PC-3 (cell line): ENCODE measurements at places on chromosomes 5 and 9. TPM values are rescaled to one million over a fixed set of nuclear protein-coding genes. Genes with fewer than 3 reads are reported as not detected.

Gene IFNA13
- total RNA-seq = not detected in 2 replicates

Gene CDH6
- 1.8 and 1.9 TPM in 2 replicates for total RNA-seq

Gene FSD1L
- total RNA-seq = 1.7 and 2.1 TPM in 2 replicates

Gene CCIN
- 0.22 and 0.46 TPM in 2 replicates for total RNA-seq

Gene TEX53
- not detected in 2 replicates for total RNA-seq

Gene IL5
- total RNA-seq = not detected in 2 replicates

Gene PCDHB6
- not detected in 2 replicates for total RNA-seq

Gene WNK2
- 11.7 and 15.5 TPM in 2 replicates for total RNA-seq

Gene FBP1
- total RNA-seq = 40.4 and 48.1 TPM in 2 replicates

- no peak for DNase-seq
Observed at GRCh38 chr9:114037961-114038723, 40.0 kb downstream of the AMBP start.

DNA sequence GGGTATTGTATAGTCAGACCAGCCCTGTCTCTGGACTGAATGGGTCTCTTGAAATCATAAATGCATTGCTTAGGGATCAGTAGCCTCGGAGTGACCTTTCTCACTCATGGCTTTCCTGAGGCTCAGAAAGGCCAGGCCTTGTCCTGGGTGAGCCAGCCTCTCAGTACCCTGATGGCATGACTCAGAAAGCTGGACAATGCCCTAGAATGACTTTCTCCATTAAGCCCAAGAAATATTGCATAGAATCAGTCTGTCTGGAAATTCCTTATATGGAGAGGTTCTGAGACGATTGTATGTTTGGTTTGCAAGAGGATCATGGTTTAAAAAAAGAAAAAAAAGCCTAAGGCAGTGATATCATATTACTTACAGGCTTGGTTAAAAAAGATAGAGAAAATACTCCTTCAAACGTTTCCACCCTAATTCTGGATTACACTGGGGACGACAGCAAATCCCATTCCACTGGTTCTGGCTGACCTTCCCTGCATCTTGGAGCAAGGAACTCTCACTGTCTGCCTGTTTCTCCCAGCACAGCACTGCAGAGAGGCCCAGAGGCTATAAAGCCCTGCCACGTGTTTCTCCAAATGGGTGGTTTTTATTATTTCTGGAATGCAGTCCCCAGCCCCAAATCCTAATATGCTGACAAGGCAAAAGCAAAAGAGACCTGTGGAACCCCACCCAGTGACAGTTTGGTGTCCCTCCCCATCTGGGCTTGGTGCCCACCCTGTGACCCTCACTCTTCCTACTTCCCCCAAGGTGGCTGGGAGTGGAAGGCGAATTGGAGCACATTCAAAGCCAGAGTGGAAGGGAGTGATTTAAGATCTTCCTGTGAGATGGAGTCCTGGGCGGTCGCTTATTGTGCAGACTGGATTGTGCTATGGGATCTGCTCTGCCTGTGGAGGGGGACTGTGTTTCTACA is 34.4 kb downstream of the MAP1B start:
- DNase-seq = peak; percentile 78

DNA sequence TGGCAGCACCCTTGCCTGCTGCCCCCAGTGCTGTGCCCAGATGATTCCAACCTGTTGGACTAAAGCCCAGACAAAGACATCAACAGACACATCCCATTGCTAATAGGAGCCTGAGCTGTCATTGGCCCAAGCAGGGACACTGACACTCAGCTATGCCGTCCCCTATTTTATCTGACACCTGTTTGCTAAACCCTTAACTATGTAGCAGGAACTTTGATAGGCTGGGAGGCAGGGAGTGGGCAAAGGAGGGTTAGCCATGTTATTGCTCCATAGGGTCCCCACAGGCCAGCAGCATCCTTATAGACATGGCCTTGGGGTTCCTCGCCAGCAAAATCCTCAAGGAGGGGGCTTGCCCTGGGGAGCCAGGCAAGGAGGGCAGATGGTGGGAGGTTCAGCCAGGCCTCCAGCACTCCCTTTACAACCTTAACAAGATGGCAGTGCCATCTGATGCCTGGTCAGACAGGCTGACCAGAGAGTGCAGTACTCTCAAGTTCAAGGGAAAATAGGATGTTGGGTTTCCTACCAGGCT is 50.4 kb upstream of the CDKN2AIPNL start:
- no peak for DNase-seq

- DNase-seq = no peak
Observed at GRCh38 chr5:135602882-135603721, 24.3 kb upstream of the CXCL14 start.

DNA sequence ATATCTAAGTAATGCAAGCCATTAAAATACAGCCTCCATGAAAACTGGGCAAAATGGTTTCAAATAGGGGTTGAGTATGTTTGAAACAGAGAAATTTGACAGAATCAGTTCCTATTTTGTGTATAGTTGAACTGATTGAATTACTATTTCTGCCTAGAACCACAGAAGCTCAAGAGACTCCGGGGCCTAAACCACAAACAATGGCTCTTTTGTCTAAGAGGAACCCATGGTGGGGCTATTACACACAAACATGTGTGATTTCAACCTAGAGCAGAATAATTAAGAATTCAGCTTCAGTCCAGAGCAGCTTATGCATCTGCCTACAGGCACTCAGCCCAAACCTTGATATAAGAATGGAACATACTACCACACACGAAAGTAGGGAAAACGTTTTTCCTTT is 171.2 kb upstream of the MPDZ start:
- DNase-seq = no peak

DNA sequence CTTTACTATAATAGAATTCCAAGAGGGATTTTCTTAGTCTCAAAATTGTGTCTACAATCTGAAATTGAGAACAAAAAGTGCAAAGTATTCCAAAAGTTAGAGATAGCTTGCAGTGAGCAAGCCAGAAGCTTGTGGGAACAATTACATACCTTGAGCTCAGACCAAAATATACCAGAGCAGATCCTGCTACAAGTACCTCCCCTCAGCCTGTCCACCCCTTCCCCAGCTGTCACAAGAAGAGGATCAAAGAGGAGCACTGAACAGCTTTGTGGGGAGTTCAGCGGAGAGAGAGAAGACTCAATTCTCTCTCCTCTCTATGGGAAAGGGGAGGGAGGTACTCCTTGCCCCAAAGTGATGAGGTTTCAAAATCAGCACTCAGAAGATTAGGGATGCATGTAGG is 869.2 kb upstream of the DMAC1 start:
- DNase-seq = no peak

GRCh38 chr9:18928711-18929110 is 104.3 kb downstream of the SAXO1 start:
- no peak for DNase-seq

DNA sequence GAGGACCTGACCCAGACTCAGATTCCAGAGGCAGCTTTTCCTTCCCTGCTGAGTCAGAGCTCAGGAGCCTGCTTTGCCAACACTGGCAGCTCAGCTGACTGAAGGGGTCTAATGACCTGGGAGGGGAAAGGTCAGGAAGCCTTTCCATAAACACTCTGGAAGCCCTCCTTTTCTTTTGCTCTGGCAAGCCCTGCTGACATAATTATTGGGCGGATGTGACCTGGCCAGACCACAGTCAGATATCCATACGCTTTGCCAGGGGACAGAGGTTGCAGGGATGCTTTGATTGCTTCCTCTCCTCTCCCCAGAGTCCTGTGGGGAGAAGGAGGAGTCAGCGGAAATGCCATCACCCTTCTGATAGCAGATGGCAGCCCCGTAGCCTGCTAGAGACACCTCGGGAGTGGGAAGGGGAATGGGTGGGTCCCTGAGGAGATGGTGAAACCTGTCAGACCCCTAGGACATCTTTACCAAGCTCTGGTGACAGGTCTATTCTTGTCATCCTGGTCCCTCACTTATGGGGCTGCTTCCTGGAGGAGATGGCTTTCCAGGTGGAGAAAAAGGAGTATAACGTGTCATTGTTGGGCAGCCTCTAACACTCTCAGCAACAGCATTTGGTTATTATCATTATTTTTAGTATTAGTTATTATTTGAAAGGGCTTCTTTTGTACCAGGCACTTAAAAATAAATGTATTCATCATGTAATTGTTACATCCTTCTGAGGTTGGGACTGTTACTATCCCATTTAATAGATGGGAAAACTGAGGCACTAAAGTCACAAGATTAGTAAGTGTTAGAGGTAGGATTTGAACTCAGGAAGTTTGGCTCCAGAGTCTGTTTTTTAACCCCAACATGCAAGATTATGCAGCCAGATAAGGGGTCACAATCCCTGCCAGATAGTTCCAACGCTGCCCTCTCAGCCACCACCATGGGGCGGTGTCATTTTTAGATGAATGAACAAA is 11.6 kb downstream of the COL27A1 start:
- no peak for DNase-seq

GRCh38 chr5:72364171-72364570 is 44.0 kb downstream of the PTCD2 start:
- no peak for DNase-seq

DNA sequence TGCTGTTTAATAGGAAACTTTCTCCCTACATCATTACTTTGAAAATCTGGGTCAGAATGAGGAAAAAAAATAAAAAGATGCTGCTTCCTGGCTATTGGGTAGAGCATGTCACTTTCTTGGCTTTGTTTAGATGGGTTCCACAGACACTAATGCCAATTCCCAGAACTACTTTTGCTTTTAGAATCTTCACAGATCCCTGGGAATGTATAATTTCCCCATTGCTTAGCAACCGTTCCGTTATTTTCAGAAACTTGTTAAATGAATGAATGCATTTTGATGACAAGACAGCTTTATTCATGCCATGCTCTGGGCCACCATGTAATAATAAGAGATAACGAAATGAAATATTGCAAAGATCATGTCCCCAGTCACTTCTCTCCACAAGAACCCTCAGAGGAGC is 126.5 kb upstream of the TRPC7 start:
- no peak for DNase-seq

DNA sequence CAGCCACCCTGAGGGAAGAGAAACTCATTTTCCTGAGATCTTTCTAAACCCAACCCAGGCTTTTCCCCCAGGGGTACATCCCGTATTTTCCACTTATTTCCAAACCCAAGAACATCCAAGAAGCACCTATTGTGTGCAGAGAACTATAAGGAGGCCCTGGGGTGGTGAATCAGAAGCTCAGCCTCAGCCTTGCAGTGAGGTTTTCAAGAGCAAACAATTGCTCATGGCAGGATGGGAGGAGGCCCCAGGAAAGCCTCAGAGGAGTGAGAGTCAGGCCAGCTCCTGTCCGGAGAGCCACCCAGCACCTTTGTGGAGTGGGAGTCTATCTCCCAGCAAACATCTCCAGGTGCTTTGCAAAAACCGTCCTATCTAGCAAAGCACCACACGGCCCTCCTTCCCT is 19.2 kb downstream of the NIPAL4 start:
- DNase-seq = peak; percentile 96

- no peak for DNase-seq
Observed at GRCh38 chr5:66080664-66081063, 63.4 kb upstream of the SREK1 start.

- DNase-seq = no peak
Observed at GRCh38 chr9:92504881-92505280, 22.6 kb upstream of the ASPN start.

DNA sequence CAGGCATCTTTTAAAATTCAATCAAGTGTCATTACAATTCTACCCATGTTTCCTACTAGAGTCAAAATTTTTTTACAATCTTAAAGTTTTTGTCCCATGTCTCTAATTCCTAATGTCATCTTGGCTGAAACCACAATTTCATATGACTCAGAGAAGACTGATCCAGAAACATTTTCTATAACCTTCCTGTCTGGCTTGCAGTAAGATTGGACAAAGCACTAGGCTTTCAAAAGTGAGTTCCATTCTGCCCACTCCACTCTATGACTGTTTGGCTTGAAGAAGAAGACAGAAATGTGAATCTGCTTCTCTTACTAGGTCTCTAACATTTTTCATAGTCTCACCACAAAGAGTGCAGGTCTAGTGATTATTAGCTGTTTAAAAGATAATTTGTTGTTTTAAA is 88.8 kb downstream of the NR3C1 start:
- peak; percentile 71 for DNase-seq

DNA sequence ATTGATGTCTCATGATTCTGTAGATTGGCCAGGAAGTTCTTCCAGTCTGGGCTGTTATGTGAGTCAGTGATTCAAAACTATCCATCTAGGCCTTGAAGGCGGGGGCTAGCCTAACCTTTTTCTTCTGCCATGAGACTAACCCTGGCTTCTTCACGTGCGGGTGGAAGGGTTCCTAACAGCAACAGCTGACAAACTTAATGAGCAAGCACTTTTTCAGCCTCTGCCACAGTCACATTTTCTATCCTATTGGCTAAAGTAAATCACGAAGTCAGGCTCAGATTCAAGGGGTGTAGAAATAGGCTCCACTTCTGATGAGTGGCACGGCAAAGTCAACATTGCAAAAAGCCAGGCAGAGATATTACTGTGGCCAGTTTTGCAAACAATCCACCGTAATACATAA is 68.4 kb downstream of the STK32A start:
- DNase-seq = peak; percentile 59

DNA sequence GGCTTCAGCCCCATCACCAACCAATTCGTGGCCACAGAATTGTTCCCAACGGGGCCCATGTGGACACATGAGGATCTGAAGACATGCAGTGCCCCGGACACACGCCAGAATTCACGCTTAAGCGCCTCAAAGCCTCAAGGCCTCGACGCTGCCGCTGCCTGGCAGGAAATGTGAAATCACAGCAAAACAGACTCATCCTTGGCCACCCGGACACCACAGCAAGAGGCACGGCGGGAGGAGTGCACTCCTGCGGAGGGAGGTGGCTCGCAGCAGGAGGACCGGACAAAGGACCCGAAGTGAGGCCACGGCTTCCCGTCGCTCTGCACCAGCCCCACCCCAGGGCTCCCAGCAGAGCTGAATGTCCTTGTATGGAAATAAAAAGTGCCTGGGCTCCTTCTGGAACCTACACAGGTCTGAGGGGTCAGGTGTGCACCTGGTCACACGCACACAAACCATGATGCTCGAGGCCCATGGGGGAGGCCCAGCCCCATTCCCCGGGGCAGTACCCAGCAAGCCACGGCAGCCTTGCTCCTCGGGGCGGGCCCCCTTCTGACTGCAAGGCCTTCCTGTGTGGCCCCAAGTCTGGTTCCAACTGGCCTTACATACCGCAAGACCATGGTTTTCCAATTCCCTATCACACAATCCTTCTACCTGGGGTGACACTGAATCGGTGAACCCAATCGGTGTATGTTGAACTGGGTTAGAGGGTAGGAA is 10.0 kb downstream of the SEC16A start:
- DNase-seq = no peak

- DNase-seq = no peak
Observed at GRCh38 chr9:135714242-135715055, 12.5 kb downstream of the KCNT1 start.

GRCh38 chr5:145345511-145346287 is 489.4 kb downstream of the PRELID2 start:
- peak; percentile 8 for DNase-seq

DNA sequence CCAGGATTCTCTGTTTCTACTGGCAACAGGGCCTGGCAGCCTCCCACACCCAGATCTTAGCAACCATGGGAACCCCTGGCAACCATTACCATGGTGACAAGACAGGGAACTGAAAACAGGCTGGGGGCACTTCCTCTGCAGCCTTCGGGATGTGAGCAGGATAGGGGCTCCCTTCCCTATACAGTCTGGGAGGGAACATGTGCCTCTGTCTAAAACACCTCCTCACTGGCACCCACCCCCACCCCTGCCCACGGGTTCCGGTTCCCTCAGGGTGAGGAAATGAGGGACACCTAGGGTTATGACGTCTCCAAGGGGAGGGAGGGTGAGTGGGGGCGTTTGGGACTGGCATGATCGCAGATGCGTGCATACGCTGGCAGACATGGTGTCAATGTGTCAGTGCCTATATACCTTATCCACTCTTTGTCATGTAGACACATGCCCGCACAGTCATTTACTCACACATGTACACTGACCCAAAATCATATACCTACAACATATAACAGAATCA is 3.0 kb upstream of the DNAJB5 start:
- DNase-seq = no peak

GRCh38 chr9:133286523-133286922 is 11.5 kb upstream of the ABO start:
- DNase-seq = peak; percentile 3
